Femur (tissue), 1 donor: ENCODE measurements at places on chromosomes 5 and 9.
A peak's percentile ranks its signal among the peaks of the same experiment; 100 is the strongest.

GRCh38 chr5:134579284-134579771 lies 53.3 kb downstream of the SAR1B start:
- no peak for DNase-seq

- DNase-seq = peak; percentile 89
Measured at GRCh38 chr9:134365791-134366222, 39.6 kb downstream of the RXRA start.

- no peak for DNase-seq
Measured at GRCh38 chr5:61280205-61280604, 51.9 kb upstream of the ZSWIM6 start.

DNA sequence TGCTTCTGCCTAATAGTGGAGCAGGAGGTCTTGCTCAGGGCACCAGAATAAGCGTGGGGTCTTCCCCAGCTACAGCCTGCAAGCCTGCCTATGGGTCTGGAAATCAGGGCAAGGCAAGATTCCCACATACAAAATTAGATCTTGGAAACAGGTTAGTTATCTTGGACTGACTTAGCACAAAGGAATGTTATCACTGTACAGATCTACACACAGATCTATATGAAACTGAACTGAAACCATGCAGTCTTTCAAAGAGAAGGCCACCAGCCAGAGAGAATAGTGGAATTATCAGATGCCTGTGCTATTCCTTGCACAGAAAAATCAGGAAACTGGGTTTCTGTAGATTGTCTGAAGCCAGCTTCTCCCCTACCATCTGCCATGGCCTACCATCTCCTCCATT lies 585.7 kb downstream of the ACTL7B start:
- no peak for DNase-seq

- no peak for DNase-seq
Measured at GRCh38 chr9:87387351-87388011, 110.2 kb upstream of the DAPK1 start.

GRCh38 chr5:124538191-124538590 lies 208.2 kb downstream of the ZNF608 start:
- no peak for DNase-seq

- no peak for DNase-seq
Measured at GRCh38 chr9:76897804-76898525, 7.9 kb downstream of the PRUNE2 start.

DNA sequence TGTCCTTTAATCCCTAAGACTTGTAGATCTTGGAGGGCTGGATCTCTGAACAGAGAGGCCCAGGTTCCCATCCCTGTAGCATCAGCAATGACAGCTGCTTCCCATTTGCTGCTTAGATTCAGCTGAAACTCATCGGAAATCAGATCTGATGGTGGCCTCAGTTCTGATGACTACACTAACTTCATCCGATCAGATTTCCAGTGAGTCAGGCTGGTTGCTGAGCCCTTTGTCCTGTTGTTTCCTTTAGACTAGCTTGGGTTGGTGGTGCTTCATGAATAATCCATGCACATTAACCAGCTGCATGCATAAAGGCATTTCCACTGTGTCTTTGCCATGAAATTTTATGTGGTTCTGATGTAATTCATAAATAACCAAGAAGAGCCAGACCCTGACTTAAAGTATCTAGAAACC lies 195.2 kb upstream of the TUT7 start:
- peak; percentile 45 for DNase-seq

GRCh38 chr5:124274949-124275348 lies 471.5 kb downstream of the ZNF608 start:
- no peak for DNase-seq

DNA sequence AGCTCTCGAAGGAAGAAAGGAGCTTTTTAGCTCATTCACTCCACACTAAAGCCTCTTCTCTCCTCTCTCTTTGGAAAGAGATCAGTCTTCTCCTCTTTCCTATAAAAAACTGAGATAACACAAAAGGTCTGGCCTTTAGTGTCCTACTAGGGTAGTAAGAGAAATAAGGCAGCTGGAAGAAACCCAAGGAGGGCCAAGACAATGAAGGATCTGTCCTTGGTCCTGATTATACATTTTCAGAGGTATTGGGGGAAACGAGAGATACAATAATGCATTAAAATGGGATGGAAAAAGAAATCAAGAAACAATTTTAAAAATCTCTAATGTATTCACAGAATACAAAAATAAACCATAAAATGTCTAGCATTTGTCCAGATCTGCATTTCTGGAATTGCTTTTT lies 184.0 kb downstream of the SLF1 start:
- no peak for DNase-seq

DNA sequence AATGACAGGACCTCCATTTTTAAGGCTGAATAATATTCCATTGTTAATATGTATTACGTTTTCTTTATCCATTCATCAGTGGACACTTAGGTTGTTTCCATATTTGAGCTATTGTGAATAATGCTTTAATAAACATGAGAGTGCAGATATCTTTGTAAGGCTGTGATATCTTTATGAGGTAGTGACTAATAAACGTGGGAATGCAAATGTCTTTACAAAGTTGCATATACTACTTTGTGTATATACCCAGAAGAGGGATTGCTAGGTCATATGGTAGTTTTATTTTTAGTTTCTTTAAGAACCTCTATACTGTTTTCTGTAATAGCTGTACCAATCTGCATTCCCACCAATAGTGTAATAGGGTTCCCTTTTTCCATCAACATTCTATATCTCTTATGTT lies 148.7 kb downstream of the FOCAD start:
- DNase-seq = no peak

GRCh38 chr5:58499941-58500340 lies 8.7 kb downstream of the GAPT start:
- DNase-seq = no peak

GRCh38 chr5:121550989-121551388 lies 300.7 kb upstream of the FTMT start:
- DNase-seq = no peak

- no peak for DNase-seq
Measured at GRCh38 chr9:6307551-6308096, 20.6 kb upstream of the TPD52L3 start.

DNA sequence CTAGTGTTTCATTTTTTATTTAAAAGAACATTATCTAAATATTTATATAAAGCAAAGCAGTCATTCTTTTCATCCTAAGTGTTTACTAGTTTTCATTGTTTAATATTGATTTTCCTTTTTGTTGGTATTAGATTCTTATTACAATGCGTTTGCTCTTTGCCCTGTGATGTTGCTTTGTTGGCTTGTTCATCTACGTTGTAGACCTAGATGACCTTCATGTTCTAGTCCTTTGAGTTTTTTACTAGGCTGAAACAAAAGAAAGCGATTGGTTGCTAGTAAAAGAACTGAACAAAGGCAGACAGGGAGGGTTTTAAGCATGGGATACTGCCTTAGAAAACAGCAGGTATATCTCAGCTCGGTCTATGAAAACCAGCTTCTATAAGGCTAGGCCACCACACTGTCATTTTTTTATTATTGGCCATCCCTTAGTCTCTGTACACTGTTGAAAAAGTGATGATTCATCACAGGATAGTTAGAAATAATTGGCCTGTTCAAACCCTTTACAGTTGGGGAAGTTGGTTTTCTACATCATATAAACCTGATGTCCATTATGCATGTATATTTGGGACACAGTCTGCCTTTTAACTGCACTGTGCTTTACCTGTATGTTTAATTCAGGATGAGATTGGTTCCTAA lies 119.0 kb downstream of the ZCCHC7 start:
- DNase-seq = no peak
